ENCODE measurements at places on chromosomes 3 and 15.

DNA sequence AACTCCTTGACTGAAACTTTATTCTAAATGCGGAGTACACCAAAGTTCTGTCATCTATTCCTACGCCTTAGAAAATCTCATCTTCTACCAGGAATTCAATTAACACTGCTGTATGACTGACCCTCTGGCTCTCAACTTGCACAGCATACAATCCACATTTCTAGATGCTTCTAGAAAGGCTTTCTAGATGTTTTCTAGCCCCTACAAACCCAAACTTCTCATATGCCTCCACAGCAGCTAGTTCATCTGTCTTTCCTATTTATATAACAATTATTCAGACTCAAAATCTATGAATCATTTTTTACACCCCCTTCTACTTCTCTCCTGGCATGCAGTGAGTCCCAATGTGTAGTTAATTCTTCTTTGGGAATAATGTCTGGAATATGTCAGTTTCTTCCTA lies 13.2 kb downstream of the INO80 start:
- no peak for DNase-seq

- peak; percentile 66 for DNase-seq
These were observed 37.5 kb downstream of the SH3BP5 start for GRCh38 chr3:15294929-15295328.

DNA sequence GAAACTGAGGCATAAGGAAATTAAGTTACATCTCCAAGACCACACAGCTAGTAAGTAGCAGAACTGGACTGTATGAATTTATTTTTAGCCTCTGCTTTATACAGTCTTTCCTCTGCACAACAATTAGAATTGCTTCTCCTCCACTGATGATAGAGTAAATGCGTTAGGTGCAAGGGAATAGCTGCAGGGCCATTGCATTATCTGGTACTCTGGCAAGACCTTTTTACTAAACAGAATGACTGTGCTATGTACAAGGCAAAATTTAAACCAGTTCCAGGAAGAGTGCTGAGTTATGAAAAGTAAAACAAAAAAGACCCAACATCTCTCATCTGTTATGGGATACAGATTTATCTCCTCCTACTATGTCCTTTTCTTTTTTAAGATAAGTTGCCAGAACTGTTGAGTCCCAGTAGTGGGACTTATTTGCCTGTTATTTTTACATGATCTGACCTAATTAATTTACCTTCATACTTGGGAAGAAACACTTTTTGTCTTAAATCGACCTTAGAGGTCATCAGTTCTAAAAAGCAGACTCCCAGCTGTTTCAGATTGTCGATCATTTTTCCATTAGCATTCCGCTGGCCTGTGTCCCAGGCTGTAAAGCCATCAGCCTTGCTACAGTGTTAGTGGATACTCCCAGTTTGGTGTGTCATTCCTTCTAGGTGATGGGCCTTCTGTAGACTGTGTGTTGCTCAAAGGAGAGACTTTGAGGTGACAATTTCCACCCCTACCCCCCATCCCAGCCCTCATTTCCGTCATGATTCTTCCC lies 147.5 kb upstream of the NUDT16 start:
- DNase-seq: no peak

DNA sequence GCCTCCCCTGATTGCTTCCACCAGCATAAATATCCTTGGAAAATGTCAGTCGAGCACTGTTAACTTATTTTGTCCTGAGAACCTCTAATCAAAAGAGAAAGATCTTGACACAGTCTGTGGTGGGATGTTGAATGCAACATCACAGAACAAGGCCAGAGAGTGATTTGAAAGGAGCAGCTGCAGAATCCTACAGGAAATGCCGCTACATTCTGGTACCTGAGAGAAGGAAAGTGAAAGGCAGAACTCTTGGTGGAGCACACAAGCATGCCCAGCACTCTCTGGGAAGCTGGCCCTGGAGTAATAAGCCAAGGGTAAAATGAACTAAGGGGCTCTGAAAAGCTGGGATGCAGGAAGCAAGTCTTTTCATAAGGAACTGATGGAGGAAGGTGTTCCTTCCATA lies 75.8 kb downstream of the CBLB start:
- no peak for DNase-seq

DNA sequence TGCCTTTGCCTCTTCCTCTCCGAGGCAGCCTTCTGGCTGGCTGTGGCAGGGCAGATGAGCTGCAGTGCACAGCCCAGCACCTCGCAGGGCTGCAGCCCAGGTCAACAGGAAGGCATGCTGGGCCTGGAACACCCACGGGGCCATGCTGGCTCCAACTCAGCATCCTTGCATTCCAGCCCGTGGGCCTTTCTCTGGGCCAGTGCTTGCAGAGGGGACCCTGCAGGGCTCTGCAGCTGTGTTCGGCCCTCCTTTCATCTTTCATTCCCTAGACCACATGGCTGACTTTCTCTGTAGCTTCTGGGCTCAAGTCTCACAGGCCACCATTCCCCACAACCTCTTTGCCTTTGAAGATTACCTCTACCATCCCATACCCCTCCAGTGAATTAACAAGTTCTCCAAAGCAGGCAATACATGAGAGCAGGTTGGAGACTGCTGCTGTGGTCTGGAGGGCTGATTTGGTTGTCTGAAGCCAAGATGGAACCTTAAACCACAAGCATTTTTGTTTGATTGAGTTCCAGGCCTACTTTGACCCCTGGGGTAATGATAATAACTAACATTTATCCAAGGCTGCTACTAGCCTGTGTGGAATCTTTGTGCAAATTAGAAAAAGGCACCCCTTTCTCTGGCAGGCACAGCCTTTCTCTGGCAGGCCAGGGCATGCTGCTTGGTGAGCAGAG lies 5.9 kb downstream of the FAM131A start:
- no peak for DNase-seq

GRCh38 chr3:134918441-134918840 lies 123.4 kb downstream of the EPHB1 start:
- DNase-seq: no peak

GRCh38 chr3:114626751-114627150 lies 332.9 kb downstream of the TIGIT start:
- DNase-seq: no peak

- DNase-seq: no peak
These were observed 113.5 kb downstream of the CNTN3 start for GRCh38 chr3:74501007-74501406.

DNA sequence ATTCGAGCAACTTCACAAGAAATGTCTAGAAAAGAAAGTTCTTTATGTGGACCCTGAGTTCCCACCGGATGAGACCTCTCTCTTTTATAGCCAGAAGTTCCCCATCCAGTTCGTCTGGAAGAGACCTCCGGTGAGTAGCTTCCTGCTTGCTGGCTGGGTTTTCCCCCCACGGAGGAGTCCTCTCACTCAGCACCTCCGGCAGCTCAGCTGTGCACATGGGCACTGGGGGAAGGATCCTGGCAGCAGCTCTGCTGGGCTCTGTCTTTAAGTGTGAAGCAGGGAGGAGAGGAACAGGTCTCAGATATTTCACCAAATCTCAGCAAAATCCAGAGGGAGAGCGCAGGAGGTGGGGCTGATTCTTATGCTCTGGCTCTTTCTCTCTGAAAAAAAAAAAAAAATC lies 684 bp downstream of the CAPN3 start:
- DNase-seq: no peak

- DNase-seq: no peak
These were observed 655.2 kb downstream of the DIPK2A start for GRCh38 chr3:144626835-144627234.

- peak; percentile 89 for DNase-seq
These were observed at the start of gene PHLDB2 for GRCh38 chr3:111859061-111859973. PHLDB2 (plus strand) TSS chr3:111859265; CDS start chr3:111884078, 24,813 bp downstream.

DNA sequence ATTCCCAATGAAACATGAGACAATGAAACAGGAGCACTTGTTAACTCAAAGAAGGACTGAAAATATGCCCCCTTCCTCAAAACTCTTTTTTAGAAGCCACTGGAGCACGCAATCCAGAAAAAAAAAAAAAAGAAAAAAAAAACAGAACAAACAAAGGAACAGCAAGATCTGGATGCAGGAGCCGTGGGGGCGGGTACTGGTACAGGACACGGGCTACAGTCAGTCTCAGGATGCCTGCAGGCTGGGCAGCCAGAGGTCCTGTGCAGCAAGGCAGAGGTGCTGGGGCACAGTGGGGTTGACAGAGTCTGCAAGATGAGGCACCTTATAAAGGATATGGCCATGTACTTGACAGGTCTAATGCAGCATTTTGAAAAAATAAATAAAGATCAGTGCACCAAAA lies 22.3 kb upstream of the ALDH1L1 start:
- DNase-seq: no peak

DNA sequence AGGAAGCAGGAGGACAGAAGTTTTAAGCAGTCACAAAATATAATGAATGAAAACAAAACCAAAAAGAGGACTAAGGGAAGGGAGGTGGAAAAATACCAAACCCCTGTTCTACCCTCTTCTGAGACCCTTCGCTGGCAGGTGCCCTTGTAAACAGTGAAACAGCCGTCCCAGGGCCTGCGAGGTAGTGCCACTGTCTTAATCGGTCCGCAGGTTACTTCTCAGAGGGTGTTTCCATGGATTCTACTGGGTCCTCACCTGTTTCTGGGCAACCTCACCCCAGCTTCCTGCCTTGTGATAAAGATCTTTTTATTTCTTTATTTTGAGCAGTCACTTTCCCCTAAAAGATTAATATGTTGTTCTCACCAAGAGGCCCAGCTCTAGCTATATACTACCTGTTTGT lies 65.3 kb downstream of the SLC30A4 start:
- no peak for DNase-seq

DNA sequence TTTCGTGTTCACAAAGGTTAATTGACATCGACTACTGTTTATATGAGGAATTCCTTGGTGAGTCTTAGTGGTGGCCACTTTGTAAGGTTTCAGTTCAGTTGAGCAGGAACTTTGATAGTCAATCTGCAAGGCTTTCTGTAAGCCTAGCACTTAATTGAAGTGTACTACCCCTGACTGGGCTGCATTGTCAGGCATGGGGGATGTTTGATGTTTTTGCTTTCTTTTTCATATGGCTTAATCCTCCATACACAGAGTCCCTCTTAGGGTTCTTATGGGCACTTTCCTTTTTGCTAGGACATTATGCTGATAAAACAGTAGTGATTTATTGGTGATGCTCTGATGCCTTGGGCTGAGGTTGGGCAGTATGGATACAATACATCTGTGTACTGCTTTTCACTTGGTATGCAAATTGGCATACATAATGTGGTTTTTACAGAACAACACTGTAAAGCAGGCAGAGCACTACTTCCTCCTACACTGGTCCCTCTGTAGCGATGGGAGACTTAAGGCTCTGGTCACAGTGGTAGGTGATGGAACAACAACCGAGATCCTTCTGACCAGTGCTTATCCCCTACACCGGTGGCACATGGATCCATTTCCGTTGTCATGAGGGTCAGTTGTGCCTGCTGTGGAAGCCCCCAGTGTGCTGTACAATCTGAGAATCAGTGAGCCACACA lies 261.0 kb downstream of the MFSD1 start:
- DNase-seq: no peak

GRCh38 chr15:76152197-76152596 lies 92.4 kb downstream of the TMEM266 start:
- no peak for DNase-seq

DNA sequence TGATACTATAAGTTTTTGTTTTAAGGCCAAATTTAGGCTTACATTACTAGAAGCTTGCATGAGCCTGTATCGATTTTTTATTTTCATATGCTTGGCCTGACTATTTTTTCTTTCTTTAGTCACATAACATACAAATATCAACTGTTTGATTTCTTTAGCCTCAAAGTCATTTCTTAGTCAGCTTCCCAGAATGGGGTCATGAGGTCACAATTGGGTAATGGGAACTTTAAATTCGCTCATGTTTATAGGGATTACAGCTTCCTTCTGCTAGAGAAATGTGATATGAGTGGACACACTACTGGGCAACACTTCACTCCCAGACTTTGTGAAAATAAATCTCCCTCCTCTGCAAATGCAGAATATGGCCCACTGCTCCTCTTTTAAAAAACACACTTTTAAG lies 9.1 kb upstream of the TIPARP start:
- DNase-seq: no peak

DNA sequence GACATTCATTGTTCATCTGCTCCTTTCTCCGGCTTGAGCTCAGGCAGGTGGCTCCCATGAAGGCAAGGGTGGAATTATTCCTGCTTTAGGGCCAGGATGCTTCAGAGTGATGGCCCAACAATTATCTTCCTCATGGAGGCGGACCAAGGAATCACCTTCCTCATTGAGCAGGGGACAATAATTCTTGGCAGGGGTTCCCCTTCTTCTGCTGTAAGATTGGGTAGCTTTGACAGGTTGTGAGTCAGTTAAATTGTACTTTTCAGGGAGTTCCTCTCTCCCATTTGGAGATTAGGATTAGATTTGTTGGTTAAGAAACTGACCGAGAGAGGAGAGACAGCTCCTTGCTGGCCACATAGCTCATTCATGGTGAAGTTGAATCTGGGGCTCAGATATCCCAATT lies 31.4 kb upstream of the CD47 start:
- no peak for DNase-seq

GRCh38 chr15:59400103-59400813 lies 27.6 kb upstream of the MYO1E start:
- DNase-seq: no peak

- DNase-seq: no peak
These were observed 90.5 kb downstream of the CCNL1 start for GRCh38 chr3:157069406-157069805.

- DNase-seq: no peak
These were observed 68.1 kb downstream of the SLC6A6 start for GRCh38 chr3:14470461-14470860.

- DNase-seq: no peak
These were observed 43.0 kb downstream of the ZBTB38 start for GRCh38 chr3:141411251-141411771.

DNA sequence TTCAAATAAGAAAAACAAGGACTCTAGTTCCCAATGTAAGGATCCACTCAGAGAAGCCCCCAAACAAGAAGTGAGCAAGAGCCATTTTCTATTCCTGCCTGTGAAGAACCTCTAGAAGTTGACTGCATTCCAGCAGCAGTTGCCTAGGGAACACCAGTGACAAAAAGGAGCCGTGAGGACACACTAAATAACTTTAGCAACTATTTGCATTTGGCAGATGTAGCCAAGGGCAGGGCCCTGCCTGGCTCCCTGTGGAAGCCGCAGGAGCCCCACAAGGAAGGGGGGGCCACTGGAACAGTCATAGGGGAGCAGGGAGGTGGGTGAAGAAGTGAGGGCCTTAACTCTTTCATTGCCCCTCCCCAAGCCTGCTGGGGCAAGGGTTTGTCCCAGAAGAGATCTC lies 470.2 kb upstream of the PROK2 start:
- DNase-seq: no peak

- no peak for DNase-seq
These were observed 43.7 kb downstream of the BTD start for GRCh38 chr3:15645246-15645645.

Measured in sciatic nerve (tissue), 2 donors.